ENCODE measurements at places on chromosomes 3 and 15. TPM values are rescaled to one million over a fixed set of nuclear protein-coding genes. Genes with fewer than 3 reads are reported as not detected.

DNA sequence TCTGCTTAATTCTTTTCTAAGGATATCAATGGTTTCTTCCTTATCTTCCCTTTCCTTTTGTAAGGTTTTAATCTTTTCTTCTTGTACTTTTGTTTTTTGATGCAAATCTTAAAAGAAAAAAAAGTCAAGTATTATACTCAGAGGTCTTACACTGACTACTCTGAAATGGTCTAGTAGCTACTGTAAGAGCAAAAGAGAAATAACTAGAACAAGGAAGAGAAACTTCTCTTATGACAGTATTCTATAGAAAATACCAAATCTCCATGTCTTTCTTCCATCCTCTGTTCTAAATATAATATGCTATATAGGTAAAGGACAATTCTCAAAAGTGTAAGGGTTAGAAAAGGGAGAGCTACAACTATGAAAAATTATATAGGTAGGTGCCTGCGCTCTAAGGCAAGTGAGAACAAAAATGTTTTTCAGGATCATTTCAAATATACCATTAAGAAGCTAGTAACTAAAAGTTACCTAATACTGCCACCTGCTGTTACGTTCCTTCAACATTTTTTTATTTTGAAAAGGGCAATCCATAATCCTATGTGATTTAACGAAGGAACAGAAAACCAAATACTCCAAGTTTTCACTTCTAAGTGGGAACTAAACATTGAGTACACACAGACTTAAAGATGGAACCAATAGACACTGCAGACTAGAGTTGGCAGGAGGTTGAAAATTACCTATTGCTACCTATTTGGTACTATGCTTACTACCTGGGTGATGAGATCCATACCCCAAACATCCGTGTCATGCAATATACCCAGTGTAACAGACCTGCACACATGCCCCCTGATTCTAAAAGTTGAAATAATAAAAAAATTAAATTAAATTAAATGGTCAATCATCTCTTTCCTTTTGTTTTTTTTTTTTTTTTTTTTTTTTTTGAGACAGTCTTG is 36.7 kb downstream of the CIP2A start:
- DNase-seq, result peak; percentile 49

DNA sequence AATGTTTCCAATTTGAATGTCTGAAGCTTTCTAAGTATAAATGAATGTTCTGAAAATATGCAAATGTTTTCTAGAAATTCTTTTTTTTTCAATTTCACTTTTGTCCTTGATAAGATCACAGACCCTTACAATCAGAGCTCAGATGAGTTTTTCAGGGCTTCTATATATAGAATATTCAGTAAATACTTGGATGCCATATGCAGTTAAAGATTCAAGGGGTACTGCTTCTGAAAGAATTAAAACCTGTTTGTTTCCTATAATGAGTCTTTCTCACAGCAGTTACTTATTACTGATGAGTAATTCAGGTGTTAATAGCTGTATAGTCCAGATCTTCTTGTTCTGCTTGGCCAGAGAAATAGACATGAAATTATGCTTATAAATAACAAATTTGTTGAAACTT is 812.6 kb downstream of the ZPLD1 start:
- no peak for DNase-seq

- DNase-seq, result no peak
Measured at GRCh38 chr3:85081191-85081906, 122.6 kb downstream of the CADM2 start.

DNA sequence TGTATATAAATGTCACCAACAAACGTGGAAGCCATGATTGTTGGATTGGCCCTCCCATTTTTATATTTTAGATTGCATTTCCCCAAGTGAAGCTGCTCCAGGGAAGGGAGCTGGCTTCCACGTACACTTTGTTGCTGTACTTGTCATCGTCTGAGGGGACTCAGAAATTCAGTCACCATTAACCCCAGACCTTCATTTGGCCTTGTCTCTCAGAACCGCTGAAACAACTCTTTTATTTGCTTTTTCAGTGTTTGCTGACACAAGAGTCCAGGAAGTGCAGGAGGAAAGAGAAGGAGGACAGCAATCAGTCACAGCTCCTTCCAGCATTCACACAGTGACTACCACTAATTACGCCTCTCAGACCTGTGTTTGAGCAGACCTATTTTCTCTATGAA is 276.5 kb downstream of the TBL1XR1 start:
- no peak for DNase-seq

DNA sequence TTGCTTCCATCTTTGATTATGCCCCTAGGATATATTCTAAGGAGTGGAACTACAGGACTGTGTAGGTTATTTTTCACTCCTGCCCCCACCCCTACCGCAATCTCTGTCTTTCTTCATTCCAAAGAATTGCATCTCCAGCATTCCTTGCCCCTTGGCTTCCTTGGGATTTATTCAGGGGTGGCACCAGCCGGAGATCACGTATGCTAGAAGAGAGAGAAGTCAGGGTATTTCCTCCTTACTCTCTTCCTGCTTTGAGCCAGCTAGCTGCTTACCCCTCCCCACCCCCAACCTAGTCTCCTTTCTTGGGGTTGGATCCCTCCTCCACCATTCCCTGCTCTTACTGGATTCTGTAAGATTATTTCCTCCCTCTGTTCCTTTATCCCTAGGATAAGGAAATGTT is 35.0 kb upstream of the DENND4A start:
- no peak for DNase-seq

- no peak for DNase-seq
Measured at GRCh38 chr3:157261000-157261399, 101.1 kb upstream of the CCNL1 start.

DNA sequence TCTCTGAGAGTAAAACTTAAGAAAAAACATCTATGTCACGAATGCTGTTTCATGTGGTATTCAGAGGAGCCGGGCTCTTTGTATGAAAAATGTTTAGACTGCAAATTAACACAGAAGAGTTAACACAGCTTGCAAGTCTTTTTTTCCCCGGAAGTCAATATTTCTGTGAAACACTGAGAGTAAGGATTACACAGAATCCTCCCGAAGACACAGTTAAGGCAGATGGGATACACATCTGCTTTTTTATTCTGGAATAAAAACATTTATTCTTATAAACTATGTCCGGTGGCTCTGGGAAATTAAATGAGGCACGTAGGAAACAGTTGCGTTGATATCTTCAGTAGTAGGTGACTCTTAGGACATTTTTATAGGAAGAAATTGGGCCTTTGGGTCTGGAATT is 180.6 kb downstream of the PTPRG start:
- no peak for DNase-seq

DNA sequence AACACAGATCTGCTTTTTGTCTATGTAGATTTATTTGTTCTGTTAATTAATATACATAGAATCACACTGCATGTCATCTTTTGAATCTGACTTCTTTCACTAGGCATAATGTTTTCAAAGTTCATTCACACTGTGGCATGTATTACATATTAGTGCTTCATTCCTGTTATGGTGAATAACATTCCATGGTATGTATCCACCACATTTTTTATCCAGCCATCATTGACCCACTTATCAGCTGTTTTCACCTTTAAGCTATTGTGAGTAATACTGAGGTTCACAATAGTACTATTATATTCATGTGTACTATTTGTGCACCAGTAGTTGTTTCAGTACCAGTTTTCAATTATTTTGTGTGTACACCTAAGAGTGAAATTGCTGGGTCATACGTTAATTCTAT is 230.6 kb upstream of the CNTN3 start:
- no peak for DNase-seq

GRCh38 chr15:92840149-92840548 is 60.0 kb upstream of the CHD2 start:
- DNase-seq, result no peak

DNA sequence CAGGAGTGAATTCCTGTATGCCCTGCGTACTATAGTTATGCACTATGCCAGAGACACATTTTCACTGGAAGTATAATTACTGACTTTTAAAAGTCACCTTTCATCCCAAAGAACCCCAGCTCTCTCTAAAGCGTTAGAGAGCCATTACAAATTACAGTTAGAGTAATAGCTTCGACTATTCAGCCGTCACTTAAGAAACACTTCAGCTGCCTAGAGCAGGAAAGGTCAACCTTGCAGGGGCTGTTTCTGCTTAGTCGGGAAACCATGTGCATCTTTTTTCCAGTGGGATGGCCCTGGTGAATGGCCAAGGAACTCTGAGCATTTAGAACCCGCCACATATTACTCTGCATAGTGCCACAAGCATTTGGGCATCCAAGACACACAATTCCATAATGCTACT is 235.9 kb downstream of the ARRDC4 start:
- no peak for DNase-seq

Gene ANKRD63
- not detected for polyA plus RNA-seq

Gene SUMF1
- 22.3 TPM for polyA plus RNA-seq

Gene RBP2
- polyA plus RNA-seq, result not detected

Gene KY
- 90.1 TPM for polyA plus RNA-seq

All from muscle of arm (tissue), 14 donors.